ENCODE measurements at places on chromosomes 2 and 18.

GRCh38 chr2:22248851-22249250, 1125.1 kb downstream of the TDRD15 start:
- no peak for DNase-seq

DNA sequence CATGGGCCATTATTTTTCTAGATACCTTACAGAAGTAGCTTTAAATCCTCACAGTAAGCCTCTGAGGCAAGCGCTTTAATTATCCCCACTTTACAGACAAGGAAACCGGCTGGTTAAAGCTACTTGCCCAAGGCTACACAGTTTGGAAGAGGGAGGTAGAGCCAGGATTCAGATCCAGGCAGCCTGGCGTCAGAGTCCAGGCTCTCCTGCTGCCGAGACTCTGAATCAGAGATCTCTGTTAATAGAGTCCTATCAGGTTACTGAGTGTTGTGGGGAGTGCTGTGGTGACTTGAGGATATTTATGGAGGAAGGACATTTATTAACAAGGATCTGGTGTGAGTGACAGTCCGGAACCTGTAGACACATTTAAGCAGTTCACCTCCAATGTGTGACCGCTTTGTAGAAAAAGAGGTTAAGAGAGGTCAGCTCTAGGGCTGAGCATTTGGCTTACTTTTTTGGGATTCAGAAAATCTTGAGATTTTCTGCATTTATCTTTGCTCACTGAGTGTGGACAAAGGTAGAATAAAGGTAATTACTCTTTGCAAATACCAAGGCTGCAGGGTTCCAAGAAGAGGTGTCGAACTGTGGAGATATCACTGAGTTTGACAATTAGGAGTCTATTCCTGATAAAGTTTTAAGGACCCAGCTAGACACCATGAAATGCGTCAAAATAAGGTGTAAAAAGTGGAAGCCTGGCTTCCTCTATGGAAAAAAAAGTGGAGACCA, 1.6 kb upstream of the CEP192 start:
- peak; percentile 4 for DNase-seq

GRCh38 chr2:130795431-130795830, 40.1 kb downstream of the AMER3 start:
- DNase-seq, result no peak

- DNase-seq, result no peak
Measured at GRCh38 chr2:189402932-189403331, 38.3 kb upstream of the WDR75 start.

GRCh38 chr2:191952515-191953270, 105.8 kb upstream of the CAVIN2 start:
- no peak for DNase-seq

DNA sequence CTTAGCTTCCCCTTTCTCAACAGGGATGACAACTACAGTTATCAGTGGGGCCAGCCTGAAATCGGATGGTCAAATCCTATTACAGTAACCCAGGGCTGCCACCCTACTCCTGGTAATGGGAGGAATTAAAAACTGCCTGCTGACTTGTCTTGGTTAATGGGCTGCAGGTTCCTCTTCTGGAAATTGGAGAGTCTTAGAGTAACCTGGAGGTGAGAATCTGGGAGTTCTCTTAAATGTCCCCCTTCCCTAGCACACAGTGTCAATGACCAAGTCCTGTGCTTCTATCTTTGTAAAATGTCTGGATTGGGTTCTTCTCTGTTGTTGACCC, 113.1 kb downstream of the DDX1 start:
- no peak for DNase-seq

DNA sequence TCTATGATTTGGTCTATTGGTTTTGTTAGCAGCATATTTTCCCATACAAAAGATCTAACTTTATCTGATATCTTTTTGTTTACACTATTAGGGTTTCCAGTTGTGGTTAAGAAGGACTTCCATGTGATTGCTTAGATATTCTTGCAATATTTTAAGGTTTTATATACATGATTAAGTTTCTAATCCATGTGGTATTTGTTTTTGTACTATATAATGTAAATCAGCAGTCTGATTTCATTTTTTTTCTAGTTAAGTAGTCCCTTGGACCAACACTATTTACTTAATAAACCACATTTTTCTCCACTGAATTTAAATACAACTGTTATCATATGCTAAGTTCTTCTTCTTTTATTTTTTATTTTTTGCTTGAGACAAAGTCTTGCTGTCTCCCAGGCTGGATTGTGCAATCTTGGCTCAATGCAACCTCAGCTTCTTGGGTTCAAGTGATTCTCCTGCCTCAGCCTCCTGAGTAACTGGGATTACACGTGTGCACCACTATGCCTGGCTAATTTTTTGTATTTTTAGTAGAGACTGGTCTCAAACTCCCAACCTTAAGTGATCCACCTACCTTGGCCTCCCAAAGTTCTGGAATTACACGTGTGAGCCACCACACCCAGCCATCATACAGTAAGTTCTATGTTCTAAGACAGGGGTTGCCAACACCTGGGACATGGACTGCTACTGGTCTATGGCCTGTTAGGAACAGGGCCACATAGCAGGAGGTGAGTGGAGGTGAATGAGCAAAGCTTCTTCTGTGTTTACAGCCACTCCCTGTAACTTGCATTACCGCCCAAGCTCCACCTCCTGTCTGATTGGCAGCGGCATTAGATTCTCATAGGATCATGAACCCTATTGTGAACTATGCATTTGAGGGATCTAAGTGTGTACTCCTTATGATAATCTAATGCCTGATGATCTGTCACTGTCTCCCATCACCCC, 58.5 kb upstream of the RAB27B start:
- DNase-seq, result no peak

DNA sequence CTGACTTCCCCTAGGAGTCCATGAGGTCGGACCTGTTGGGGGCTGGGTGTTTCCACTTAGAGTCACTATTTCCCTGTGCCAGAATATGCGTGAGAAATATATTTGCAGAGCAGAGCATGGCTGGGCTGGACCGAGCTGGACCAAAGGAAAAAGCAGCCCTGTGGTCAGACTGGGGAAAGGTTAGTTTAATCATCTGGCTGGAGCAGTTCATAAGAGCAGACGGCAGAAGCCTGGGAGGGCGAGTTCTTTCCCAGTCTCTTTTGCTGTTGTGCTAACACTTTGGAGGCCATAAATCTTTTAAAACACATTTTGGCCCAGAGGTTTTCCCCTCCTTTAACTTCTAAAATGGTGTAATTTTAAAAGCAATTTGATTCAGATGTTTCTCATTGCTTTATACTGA, 66.5 kb downstream of the GLI2 start:
- no peak for DNase-seq

DNA sequence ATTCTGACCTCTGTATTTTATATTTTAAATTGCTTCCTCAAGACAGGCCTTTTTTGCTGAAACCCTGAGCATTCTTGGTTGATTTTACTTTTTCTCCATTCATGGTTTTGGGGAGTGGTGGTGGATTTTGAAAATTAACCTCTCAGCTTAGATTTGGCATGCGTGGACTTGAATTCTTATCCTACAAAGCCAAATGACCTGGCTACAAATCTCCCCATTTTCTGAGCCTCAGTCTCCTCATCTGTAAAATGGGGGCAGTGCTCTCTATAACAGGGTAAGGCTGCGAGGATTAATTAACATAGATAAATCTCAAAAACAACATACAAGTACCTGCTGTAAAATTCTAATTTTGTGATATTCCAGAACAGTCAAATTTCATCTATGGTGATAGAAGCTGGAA, 103.4 kb upstream of the CDCA7 start:
- no peak for DNase-seq

- peak; percentile 31 for DNase-seq
Measured at GRCh38 chr2:29420999-29421782, 306.0 kb downstream of the CLIP4 start.

DNA sequence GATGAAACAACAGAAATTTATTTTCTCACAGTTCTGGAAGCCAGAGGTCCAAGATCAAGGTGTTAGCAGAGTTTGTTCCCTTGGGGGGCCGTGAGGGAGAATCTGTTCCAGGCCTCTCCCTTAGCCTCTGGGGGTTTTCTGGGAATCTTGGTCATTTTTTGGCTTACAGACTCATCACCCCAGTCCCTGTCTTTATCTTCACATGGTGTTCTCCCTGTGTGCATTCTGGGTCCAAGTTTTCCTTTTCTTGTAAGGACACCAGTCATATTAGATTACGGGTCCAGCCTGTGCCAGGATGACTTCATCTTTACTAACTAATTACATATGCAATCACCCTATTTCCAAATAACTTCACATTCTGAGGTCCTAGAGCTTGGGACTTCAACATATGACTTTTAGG, 292.5 kb upstream of the TRIB2 start:
- no peak for DNase-seq

- DNase-seq, result no peak
Measured at GRCh38 chr2:74081030-74081762, 66.5 kb downstream of the BOLA3 start.

- DNase-seq, result no peak
Measured at GRCh38 chr2:168522446-168522845, 66.4 kb downstream of the CERS6 start.

- DNase-seq, result peak; percentile 37
Measured at GRCh38 chr2:226837787-226838603, 2.1 kb downstream of the RHBDD1 start.

DNA sequence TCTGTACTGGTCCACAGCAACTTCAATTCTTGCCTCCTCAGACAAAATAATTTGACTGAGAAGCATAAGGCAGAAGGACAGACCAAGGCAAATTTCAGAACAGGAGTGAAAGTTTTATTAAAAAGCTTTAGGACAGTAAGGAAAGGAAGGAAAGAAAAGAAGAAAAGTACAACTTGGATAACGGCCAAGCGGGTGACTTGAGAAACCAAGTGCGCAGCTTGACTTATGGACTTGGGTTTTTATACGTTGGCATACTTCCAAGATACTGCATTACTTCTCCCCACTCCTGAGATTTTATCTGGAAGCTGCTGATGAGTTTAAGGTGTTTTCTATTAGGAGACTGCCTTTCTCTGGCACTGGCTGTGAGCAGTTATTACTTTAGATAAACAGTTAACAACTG, 64.7 kb downstream of the CCDC178 start:
- no peak for DNase-seq

DNA sequence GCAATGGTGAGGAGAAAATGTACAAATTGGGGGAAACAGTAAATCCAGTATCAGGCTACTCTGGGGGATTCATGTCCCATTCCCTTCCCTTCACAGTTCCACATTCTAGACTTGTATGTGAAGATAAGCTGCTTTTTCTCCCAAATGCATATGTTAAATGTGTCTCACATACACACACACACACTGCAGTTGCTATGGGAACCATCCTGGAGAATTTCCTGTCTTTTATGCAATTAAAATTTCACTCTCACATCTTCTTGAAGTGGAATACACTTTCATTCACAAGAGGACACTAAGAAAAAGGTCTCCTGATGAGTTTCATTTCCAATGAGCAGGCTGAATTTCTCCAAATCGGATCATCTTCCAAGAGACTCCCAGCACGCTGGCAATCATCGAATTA, 366.0 kb downstream of the LRATD1 start:
- no peak for DNase-seq

GRCh38 chr2:75465317-75465984, 95.3 kb downstream of the EVA1A start:
- DNase-seq, result peak; percentile 4

DNA sequence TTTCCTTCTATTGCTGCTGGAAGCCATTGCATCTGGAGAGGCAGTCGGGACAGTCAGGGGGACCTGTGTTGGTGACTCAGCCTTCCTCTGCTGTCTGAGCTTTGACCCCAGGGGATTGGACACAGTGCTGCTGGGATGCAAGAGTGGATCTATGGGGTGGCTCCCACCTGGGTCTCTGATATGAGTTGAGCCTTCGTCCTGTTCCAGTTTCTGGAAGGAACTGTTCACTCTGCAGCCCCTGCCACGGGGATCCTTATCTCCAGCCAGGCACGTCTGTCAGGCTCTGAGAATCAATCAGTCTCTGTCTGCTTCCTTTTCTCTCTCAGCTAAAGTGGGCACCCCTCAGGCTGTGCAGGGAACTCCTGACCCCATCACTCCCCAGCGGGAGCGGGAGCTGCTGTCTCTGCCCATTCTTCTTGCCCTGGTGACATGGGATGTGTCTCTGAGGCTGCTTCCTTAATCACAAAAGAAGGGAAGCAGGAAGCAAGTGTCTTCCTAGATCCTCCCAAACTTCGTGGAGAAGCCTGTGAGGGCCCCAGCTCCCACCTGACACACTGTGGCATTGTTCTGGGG, 51.7 kb downstream of the ARHGAP28 start:
- DNase-seq, result no peak

DNA sequence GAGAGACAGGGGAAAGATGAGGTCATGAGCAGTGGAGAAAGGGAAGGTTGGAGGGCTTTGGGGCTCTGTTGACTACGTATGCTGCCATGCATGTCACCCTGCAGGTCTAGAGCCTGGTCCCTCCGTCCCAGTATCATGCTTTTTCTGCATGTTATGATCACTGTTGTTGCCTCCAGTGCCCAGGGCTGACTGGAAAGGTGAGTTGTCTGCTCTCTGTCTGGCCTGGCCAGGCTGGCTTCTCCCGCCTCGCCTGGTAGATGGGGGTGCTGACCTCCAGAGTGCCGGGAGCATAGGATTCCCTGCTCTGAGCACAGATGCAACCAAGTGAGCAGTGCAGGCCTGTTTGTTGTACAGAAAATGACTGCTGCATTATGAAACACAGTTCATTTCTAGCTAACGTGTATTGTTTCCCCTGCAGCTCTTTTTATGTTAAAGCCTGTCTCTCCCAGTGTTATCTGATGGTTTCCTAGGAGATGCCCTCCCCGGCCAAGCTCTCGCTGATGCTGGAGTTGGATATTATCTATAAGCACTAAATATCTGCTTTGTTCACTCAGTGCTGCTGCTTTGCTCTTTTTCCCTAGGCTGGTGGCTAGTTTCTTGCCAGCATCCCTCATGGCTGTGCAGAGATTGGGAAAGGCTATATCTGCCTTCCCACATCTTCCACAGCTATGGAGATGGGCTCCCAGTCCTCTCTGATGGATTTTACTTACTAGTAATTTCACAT, 158.2 kb downstream of the TDRD15 start:
- DNase-seq, result no peak

GRCh38 chr2:232634206-232635150, 1.1 kb downstream of the EFHD1 start:
- no peak for DNase-seq

GRCh38 chr18:9032519-9032918, 70.0 kb upstream of the NDUFV2 start:
- no peak for DNase-seq

GRCh38 chr2:144229296-144229695, 290.6 kb downstream of the ZEB2 start:
- no peak for DNase-seq

Measured in NCI-H510A treated with DMSO at 0.1 percent for 48 hours (cell line).